ENCODE measurements at places on chromosomes 2 and 18.
A peak's percentile ranks its signal among the peaks of the same experiment; 100 is the strongest.

GRCh38 chr2:138170485-138170884 lies 206.2 kb downstream of the HNMT start:
- no peak for DNase-seq

- peak; percentile 33 for DNase-seq
Measured at GRCh38 chr2:217060516-217060915, 200.7 kb upstream of the TNP1 start.

DNA sequence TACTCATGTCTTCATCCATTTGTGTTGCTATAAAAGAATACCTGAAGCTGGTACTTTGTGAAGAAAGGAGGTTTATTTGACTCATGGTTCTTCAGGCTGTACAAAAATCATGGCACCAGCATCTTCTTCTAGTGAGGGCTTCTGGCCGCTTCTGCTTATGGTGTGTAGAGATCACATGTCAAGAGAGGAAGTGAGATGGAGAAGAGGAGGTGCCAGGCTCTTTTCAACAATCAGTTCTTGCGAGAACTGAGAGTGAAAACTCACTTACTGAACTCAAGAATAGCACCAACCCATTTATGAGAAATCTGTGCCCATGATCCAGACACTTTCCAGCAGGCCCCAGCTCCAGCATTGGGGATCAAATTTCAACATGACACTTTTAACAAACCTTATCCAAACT lies 30.0 kb upstream of the BARD1 start:
- DNase-seq = no peak

- DNase-seq = no peak
Measured at GRCh38 chr2:105518897-105519296, 120.0 kb upstream of the FHL2 start.

GRCh38 chr18:22378672-22379282 lies 38.9 kb downstream of the CTAGE1 start:
- peak; percentile 51 for DNase-seq

Data from cardiac fibroblast (primary cell).